Activated CD8-positive, alpha-beta memory T cell treated with anti-CD3 and anti-CD28 coated beads for 1 hour (primary cell): ENCODE measurements at places on chromosomes 3 and 15.

DNA sequence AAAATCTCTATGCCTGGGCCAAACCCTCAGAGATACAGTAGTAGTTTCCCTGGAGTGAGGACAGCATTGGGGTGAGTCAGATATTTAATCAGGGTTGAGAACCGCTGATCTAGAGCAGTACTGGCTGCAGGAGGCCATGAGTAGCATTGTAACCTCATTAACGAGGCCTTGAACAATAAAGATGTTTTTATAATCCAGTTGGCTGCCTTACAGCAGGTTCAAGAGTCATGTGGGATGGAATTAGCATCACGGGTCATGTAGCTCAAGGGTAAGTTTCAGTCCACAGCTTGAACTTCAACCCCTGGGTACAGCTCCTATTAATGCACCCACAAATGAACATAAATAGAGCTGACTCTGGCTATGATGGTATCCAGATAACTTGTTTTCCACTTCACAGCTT, 5.1 kb downstream of the HPS3 start:
- DNase-seq: no peak

DNA sequence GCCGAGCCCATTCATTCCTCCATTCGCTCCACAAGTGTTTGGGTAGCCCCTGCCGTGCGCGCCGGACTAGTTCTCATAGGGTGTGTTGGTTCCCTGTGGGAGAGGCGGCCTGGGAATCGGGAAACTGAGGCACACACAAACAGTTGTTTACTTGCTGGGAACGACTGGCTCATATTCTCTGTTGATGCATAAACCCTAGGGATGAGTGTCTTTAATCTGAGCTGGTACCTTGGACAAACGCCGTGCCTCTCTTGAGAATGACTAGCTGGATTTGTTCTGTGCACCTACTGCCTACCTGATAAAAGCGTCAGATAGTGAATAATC, 737 bp downstream of the DNAJA4 start:
- no peak for DNase-seq

DNA sequence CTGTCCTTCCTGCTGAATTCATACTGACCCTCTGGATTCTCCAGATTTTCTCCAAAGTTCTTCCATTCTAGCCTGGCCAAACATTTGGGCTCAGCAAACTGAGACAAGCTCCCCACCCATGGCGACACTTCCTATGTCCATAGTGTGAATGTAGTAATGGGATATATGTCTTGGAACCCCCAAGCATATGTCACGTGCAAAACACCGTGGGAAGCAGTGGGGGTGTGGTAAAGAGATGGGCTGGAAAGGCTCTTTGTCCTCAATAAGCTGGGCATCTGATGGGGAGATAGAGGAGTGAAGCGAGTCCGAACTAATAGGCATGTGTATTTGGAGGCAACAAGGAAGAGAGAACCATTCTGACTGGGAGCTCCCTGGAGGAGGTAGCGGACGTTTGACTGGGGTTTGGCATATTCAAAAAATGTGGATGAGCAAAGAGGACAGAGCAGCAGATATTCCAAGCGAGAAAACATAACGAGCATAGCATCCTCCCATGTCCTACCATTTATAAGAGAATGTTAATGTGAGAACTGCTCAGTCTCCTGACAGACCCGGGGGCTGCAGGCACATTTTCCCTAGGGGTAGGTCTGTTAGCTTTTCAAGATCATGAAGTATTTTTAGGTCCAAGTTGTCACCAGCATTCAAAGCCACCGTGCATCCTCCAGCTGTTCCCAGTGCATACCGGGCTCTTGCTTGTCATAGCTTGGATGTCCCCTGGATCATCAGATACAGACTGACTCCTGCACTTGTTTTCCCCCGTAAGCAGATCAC, 25.6 kb downstream of the TPM1 start:
- no peak for DNase-seq

- no peak for DNase-seq
Observed at GRCh38 chr3:12644331-12644937, 19.5 kb downstream of the RAF1 start.

DNA sequence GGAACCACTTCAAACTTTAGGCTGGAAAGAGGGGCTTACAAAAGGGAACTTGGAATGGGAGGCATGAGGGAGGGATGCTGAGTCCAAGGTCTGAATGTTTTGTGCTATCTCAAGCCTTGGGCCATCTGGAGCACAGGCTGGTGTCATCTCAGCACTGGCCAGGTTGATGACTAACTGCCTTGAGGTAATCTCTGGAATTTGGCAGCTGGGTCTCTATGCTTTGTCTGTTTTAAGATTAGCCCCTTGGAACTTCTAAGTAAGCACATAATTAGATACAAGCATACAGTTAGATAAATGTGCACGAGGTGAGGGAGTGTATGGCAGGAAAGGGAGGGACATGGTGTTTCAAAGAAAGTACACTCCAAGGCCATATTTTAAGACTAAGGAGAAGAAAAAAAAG, 252.4 kb upstream of the CCDC54 start:
- DNase-seq: no peak

GRCh38 chr15:65583701-65584100, 27.2 kb downstream of the INTS14 start:
- DNase-seq: no peak

DNA sequence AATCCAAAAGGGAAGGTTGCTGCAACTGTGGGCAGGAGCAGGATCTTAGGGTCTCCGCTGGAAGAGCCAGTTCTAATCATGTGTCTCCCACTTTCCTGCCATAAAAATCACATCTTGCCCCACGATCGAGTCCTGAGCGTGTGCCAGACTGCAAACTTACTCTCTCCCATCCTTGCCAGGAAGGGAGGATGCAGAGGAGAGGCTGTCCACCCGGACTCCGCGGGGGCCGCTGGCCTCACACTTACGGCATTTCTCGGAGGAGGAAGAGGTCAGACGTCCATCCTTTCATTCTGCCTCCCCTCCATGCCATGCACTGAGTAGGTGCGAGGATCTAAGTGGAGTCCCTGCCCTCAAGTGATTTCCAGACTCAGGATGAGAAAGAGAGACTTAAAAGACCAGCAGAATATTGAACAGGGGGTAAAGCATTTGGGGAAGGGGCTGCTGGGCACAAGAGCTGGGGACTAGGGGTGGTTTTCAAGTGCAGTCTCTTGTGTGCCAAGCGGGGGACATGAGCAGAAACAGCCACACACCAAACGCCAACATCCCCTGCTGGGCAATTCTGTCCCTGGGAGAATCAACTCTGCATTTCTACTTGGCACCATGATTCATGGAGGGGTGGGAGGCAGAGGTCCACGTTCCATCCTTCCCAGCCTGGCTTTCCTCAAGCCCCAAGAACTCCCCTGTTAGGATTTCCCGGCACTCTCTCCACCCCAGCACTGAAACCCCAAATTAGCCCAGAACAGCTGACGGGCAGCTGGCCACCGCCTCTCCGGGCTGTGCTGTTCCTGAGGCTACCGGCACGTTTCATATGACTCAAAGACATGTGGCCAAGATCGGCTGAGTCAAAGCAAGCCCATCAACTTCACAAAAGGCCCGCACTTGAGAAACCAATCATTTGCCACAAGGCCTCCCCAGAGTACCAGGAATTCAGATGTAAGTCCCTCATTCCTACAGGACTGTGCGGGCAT, 11.6 kb downstream of the OXTR start:
- no peak for DNase-seq

DNA sequence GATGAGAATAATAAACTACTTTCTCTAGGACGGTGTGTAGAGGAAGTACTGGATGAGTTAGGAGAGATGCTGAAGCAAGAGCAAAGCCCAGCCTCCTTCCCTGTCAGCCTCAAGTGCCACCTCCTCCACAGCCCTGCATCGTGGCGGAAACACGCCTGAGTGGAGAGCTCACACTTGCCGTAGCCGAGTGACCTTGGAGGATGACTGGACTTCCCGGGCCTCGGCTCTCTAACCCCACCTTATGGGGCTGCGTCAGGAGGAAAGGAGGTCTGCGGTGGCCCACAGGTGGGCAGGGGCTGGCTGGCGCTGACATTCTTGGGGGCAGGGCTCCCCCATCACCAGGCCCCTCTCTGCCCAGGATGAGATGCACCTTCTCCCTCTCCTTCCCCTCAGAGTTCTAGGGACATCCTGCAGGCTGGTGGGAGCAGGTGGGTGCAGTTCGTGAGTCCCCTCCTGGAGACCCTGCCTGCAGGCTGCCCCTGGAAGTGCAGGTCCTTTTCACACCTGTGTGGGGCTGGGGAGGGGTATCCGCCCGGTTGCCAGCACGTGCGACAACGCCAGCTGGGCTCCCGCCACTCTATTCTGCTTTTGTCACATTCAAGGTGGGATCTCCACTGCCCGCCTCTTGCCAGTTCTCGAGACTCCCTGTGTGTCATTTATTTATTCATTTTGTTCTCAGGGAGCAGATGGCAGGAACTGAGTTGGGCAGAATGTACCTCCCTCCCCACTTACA, 175.2 kb downstream of the MEGF11 start:
- DNase-seq: no peak

- DNase-seq: no peak
Observed at GRCh38 chr3:44995142-44995770, 19.2 kb downstream of the EXOSC7 start.

DNA sequence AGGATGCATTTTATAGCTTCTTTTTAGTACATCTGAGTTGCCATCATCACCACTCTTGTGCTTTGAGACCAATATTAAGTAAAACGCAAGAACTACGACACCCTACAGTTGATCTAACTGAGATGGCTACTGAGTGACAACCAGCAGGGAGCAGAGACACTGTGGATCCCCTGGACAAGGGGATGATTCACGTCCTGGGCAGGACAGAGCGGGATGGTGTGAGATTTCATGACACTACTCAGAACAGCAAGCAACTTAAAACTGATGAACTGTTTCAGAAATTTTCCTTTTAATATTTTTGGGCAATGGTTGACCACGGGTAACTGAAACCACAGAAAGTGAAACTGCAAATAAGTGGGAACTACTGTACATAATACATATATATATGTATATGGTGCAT, 299.2 kb downstream of the ADAMTS17 start:
- DNase-seq: no peak

- no peak for DNase-seq
Observed at GRCh38 chr3:185744997-185745843, 79.6 kb downstream of the IGF2BP2 start.

DNA sequence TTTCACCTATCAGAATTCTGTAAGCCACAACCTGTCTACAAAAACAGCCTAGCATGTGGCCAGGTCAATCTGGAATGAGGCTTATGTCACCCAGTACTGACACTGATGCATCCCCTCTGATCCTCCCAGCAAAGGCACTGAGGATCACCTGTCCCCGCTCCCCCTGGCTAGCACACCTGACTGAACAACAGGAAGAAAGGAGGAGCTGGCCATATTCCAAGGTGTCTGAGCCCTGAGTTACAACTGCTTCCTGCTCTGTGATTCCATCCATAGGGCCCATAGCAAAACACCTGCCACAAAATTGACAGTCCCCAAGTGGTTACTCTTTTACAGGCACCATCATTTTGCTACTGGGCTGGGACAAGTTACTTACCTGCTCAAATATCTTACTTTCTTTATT, 555.5 kb upstream of the CFAP20DC start:
- no peak for DNase-seq

- no peak for DNase-seq
Observed at GRCh38 chr3:175065497-175065896, 206.4 kb downstream of the NAALADL2 start.

DNA sequence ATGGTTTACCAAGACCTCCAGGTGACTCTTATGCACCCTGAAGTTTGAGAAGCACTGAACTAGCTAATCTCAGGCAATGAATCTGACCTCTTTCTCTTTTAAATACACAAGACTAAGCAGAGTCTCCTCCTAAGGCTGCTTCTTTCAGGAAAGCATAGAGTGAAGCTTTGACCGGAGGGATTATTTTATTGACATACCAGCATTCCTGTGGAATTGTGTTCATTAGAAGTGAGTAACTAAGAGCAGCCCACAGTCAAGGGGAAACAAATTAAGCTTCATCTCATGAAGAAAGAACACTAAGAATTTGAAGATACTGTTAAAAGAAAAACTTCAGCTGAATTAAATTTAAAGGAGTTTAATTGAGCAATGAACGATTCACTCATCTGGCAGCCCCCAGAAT, 963.5 kb downstream of the NTRK3 start:
- DNase-seq: no peak

DNA sequence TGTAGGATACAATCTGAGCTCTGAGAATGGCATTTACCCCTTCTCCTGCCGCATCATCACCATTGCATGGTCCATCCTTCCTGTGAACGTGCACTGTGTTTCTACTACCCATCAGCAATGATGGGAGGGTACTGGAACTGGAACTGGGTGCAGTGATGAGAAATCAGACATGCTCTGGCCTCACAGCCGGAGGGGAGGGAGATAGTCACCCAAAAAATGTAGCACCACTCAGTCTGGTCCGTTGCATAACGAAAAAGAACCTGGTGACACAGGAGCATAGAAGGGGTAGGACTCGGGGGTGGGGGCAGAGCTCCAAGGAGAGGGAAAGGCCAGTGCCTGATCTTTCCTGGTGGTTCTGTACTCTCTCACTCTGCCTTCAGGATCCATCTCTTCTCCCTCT, 205.0 kb downstream of the RPLP1 start:
- no peak for DNase-seq

GRCh38 chr3:109353057-109353456, 15.7 kb upstream of the DPPA4 start:
- no peak for DNase-seq

DNA sequence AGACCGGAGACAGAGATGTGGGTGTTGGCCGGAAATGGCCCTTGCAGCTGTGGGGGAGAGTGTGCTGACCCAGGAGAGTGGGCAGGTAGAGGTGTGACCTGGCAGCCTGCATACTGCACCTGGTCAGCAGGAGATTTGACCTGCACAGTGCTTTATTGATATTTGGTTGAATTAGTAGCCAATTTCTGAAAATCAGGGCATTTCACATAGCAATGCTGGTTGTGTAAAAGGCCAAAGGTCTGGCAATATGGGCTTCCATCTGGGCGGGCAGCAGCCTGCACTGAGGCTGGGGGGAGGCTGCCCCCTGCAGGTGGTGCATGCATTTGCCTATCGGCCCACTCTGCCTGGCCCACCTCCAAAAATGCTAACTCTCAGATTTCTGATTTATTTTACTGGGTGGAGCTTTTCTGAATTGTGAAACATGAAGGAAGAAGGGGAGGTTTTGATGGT, 9.4 kb upstream of the MGLL start:
- DNase-seq: no peak

DNA sequence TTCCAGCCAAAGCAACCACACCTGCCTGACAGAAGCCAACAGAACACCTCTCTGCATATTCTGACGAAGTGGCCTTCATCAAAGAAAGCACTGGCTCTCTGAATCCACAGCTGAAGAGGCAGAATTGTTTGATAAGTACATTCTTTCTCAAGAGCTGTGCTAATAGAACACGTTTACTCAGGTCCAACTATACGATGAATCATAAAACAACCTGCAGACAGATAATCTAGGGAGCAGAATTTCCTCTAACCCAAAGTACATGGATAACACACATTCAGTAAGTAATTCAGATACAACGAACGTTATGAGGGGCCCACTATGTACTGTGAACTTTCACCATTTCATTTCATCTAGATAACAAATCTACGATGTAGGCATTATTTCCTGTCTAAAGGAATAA, 25.4 kb downstream of the ALDH1A2 start:
- DNase-seq: no peak

DNA sequence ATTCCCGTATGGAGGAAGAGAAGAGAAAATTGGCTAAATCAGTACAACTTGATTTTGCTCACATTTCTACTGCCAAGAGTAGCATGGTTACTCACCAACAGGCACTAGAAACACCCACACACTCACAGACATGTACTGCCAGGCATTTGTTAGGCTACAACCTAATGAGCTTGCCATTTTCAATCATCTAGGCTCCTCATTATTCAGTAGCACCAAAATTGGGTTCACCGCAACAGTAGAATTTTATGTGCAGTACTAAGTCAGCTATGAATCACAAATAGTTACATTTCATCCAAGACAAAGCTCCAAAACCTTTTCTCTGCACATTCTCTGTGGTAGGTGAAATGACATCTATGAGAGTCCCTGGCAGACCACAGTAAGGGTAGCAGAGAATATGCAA, 15.0 kb upstream of the THUMPD3 start:
- DNase-seq: no peak
